ENCODE measurements at places on chromosomes 16 and 17. TPM values are rescaled to one million over a fixed set of nuclear protein-coding genes. Genes with fewer than 3 reads are reported as not detected.
A peak's percentile ranks its signal among the peaks of the same experiment; 100 is the strongest.

DNA sequence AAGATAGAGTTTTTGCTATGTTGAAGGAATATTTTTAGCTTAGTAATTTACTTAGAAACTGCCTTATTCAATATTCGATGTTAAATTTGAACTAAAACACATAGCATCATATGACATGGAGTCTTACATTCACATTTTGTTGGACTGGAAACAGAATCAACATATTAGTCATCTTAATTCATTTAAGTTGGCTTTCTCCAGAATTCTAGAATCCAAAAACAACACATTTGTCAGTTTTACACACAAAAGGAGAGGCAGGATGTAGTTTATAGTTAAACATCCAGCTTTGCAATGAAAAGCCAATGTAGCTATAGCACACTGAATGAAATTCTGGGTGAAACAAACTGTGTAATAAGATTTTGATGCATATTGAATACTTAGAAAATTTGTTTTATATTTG, 43.3 kb downstream of the WWOX start:
- no peak for DNase-seq
- no peak overlapping the region for H3K27ac ChIP-seq

ARSG gene
- total RNA-seq: 7.1 TPM

CCL3 gene
- total RNA-seq: 414 TPM

PLXDC1 gene
- total RNA-seq: 0.43 TPM

SMPD3 gene
- total RNA-seq: 0.40 TPM

- peaks cover 71% of the 10 kb centered on the region for H3K4me1 ChIP-seq
- DNase-seq: peak; percentile 94
- no peaks in the 10 kb centered on the region for H3K27me3 ChIP-seq
Measured at GRCh38 chr17:2259769-2260536, 43.6 kb downstream of the SMG6 start.

SLC35G6 gene
- not detected for total RNA-seq

MT1H gene
- total RNA-seq: not detected

Data from activated CD4-positive, alpha-beta T cell treated with anti-CD3 and anti-CD28 coated beads, Interleukin-2, amount 10 ng/mL, durations not matched to agents 24 days and 14 days (primary cell).